GM10248 (cell line): ENCODE measurements at places on chromosomes 6 and 20.

GRCh38 chr6:30091577-30092381 is 16.2 kb upstream of the RNF39 start:
- DNase-seq, result no peak

DNA sequence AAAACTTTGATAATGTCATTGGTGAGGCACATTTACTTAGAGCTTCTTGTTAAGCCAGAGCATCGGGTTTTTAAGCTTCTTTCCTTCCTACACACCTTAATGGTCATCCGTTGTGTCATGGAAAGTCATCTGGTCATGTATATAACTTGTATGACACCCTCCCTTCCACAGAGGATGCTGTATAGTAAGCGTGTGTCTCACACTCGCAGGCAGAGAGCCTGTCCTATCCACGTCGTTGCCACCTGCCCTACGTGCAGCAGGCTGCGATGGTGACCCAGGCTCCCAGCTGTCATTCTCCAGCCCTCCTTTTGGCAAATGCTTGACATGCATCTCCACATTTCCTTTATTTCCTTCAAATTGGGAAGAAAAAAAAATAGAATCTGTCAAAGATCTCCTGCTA is 85.6 kb downstream of the MYB start:
- DNase-seq, result no peak

DNA sequence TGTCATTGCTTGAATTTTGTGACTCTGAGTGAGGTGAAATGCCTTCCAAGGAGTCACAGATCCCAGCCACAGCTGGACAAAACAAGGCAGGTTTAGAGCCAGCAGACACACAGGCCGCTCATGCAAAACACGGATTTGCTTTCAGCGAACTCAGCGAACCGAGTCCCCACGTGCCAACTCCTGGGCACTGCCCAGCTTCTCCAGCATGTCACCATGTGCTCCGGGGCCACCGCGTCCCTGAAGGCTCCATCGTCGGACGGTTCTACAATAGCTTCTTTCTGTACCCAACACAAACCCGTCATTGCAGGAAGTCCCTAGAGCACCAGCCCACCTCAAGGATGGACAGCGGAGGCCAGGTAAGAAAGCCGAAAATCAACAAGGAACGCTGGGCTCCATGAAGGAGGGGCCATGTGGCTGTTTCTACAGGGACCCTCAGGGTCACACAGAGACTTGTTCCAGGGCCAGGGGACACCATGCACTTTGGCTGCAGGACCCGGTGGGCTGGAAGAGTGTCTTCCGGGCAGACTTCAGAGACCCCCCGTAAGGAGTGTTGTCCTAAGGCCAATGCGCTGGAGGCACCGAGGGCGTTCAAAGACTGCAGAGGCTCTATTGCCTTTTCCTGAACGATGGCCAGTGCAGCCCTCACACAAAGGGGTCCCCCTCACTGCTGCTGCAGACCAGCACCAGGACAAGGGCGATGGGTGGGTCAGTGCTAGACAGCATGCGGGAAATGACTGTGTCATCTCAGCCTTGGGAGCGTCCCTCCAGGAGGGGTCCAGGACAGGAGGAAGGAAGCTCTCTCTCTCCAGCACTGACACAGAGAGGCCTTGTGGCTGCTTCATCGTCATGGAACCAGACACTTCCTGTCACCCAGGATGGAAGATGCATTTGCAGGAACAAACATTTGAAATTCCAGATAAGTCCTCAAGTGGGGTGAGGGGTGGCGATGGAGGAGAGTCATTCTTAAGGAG is 19.8 kb downstream of the DACT2 start:
- DNase-seq, result no peak

DNA sequence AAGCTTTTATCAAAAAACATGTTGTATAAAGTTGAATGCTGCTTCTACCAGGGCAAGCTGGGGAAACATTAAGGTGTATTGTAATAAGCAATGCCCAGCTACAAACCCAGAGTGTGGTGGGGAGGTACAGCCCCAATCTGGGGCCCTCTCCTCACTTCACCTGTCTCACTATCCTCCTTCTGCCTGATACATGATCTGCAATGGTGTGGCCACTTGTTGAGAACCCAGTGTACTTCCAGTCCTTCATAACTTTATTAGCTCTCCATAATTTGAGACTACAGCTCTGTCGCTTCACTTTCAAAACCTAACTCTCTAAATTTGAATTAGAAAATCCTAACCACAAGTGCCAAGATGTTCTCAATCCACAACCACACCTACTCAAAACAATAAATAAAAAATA is 84.9 kb downstream of the EPB41L2 start:
- DNase-seq, result no peak

- no peak for DNase-seq
Measured at GRCh38 chr6:168440520-168441433, at the start of gene SMOC2. TSS of gene SMOC2 (plus strand) at chr6:168441184. CDS start at chr6:168441371, 187 bp downstream.

DNA sequence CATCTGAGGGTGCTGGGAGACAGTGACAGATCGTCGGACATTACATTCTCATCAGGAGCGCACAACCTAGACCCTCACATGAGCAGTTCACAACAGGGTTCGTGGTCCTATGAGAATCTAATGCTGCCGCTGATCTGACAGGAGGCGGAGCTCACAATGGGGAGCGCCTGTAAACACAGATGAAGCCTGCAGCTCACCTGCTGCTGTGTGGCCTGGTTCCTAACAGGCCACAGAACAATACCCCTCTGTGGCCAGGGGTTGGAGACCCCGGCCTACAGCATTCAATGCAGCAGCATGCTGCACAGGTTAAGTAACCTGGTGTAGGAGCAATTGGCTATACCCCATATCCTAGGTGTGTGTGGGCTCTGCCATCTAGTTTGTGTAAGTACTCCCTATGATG is 19.5 kb downstream of the ANKRD60 start:
- no peak for DNase-seq

- DNase-seq, result no peak
Measured at GRCh38 chr6:74100719-74101287, 404.8 kb downstream of the CD109 start.

DNA sequence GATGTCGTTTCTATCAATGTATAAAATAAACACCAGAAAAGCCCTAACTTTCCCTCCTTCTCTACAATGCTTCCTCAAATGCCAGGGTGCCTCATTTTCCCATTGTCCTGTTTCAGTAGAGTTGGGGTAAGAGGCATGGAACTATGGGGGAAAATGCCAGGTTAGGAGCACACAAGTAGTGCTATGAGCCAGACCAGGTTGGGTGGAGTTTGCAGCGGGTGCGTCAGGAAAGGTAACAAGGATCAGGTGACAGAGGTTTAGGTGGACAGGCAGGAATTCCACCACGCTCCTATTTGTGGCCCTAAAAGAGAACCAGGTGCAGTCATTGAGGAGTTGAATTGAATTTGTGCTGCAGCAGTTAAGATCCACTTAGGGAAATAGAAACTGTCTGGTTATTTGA is 36.5 kb downstream of the SYTL3 start:
- DNase-seq, result no peak

GRCh38 chr6:2432292-2432691 is 186.9 kb upstream of the GMDS start:
- no peak for DNase-seq

- no peak for DNase-seq
Measured at GRCh38 chr6:152189736-152190135, 382.3 kb downstream of the ESR1 start.

DNA sequence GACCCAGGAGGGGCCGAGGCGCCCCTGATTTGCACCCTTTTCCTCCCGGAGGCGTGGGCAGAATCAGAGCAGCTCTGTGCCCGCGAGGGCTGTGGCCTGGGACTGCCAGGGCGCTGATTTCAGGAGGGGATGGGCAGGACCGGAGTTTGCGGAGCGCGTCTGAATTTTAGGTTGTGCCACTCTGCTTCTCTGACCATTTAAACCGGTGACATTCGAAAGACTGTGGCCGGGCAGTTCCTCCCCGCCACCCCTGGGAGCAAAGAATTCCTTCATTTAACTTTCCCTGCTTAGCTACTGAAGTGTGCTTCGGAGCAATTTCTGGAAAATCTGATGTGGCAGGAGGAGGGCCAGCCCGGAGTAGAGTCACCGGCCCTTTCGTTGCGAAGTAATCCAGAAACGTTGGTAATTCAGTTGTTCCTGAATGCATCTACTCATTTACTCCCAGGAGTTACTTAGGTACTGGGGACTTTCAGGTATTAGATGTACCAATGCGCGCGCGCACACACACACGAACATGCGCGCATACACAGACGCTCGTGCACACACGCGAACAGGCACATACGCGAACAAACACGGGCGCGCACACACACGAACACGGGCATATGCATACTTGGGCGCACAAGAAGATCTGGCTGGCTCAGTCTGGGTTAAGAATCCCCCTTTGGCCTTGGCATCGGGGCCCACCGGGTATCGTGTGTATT is 568 bp downstream of the CCDC170 start:
- DNase-seq, result no peak

DNA sequence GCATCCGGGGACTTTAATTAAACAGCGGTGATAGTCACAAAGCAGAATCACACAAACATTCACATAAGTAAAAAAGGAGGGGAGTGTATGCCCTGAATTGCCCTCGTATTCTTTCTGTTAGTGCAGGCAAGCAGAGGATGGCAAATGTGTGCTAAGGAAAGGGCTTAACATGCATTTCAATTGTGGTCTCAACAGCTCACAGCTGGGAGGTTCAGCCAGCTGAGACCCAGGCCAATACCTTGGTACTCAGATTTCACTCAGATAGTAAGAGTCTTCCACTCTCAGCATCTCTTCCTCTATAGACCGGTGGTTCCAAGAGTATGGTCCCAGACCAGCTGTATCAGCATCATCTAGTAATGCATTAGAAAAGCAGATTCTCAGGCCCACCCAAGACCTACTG is 215.1 kb downstream of the PHACTR1 start:
- DNase-seq, result no peak

GRCh38 chr6:101706576-101706975 is 313.1 kb downstream of the GRIK2 start:
- no peak for DNase-seq

DNA sequence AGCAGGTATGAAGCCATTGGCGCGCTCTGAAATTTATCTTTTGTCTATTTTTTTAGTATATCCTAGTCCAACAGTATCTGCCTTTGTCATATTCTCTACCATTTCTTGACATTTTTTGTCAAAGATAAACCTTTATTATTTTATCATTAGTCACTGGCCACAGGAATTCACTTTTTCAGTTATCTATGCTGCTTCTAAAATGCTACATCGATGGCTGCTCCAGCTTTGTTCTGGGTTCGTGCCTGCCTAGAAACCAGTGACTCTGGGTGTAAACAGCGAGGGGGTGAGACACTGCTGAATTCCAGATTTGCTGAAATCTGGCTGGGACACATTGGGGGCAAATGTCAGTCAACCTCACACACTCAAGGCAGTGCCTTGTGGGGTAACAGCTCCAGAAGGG is 193.4 kb downstream of the CDC5L start:
- DNase-seq, result no peak

GRCh38 chr6:151695156-151695555 is 112.3 kb upstream of the ESR1 start:
- DNase-seq, result no peak
